ENCODE measurements at places on chromosomes 7 and 10.

DNA sequence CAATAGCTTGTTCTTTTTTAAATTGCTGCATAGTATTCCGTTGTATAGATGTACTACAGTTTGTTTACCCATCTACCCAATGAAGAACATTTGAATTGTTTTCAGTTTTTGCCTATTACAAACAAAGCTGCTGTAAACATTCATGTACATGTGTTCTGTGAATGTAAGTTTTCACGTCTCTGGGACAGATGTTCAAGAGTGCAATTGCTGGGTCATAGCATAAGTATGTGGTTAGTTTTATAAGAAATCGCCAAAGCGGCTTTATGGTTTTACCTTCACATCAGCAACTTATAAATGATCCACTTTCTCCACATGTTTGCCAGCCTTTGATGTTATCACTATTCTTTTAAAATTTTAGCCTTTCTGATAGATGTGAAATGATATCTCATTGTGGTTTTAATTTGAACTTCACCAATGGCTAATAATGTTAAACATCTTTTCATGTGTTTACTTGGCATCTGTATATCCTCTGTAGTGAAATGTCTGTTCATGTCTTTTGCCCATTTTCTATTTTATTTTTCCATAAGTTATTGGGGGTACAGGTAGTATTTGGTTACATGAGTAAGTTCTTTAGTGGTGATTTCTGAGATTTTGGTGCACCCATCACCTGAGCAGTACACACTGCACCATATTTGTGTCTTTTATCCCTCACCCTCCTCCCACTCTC lies 73.5 kb downstream of the TBXAS1 start:
- peak; percentile 52 for DNase-seq

- no peak for DNase-seq
Measured at GRCh38 chr10:27447540-27447939, 56.6 kb upstream of the RAB18 start.

GRCh38 chr7:68550635-68551034 lies 1047.6 kb upstream of the AUTS2 start:
- DNase-seq, result no peak

DNA sequence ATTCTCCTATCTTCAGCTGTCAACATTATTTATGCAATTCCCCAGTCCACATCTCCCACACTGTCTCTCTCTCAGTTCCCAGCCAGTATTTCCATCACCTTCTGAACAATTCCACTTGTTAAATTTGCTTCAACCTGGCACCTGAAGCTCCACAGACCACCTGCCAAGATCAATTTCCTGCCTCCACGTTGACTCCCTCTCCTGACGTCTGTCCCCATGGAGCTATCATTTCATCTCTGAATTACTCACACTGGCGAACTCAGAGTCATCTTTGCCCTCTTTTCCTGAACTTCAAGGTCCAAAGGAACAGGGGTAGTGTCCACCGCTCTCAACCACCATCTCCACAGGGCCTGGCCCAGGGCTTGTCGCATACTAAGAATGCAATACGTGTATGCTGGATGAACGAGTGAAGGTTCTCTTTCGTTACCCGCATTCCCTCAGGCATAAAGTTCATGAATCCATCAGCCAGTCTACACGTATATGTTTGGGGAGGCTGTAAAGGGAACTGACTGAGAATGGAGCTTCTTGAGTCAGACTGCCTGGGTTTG lies 183.3 kb downstream of the JCAD start:
- no peak for DNase-seq

GRCh38 chr7:149817301-149817771 lies 20.8 kb upstream of the ZNF862 start:
- DNase-seq, result no peak

DNA sequence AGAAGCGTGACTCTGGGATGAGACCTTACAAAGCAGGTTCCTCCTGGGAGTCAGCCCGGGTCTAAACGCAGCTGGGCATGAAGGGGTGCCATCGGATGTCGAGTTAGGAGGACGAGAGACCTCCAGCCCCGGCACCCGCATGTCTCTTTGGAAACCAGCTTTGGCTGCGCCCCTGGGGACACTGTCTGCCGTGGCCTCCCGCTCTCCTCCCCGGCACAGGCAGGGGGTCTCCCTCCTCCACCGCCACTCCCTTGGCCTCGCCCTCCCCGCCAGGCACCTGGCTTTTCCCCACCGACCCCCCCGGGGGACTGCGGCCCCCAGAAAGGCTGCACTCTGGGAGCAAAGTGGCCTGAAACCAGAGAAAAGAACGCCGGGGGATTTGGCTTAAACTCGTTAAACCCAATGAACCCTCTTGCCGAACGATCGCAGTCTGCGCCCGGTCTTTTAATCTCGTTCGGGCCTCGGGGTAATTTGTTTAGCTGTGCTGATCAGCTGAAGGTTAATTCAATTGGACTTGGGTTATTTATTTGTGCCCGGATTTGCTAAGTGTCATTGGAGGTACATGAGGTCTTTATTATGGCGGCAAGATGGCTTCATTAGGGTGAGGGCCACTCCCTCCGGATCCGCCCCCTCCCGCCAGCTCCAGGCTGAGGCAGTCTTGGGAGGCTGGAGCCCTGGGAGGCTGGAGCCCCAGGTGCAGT lies 16.4 kb upstream of the PSMG3 start:
- no peak for DNase-seq

DNA sequence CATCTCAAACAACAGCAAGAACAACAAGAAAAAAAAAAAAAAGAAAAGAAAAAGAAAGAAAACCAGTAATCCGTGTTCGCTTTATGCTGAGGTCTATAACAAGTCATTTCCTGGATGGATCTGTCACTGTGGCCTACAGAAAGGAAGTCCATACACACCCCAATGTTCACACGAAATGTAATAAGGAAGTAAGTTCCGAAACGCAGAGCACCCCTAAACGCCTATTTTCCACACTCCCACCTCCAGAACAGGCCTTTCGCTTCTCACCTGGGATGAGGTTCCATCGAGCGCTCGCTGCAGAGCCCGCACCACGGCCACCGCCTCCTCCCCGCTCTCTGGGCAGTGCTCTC lies 735 bp downstream of the ZNF394 start:
- peak; percentile 16 for DNase-seq

GRCh38 chr7:40682696-40683095 lies 547.9 kb downstream of the SUGCT start:
- DNase-seq, result peak; percentile 39

- DNase-seq, result peak; percentile 9
Measured at GRCh38 chr7:44897309-44897708, 12.0 kb upstream of the PURB start.

GRCh38 chr7:116630932-116631671 lies 40.9 kb upstream of the MET start:
- peak; percentile 82 for DNase-seq

GRCh38 chr7:88842201-88842600 lies 46.7 kb upstream of the TEX47 start:
- no peak for DNase-seq

DNA sequence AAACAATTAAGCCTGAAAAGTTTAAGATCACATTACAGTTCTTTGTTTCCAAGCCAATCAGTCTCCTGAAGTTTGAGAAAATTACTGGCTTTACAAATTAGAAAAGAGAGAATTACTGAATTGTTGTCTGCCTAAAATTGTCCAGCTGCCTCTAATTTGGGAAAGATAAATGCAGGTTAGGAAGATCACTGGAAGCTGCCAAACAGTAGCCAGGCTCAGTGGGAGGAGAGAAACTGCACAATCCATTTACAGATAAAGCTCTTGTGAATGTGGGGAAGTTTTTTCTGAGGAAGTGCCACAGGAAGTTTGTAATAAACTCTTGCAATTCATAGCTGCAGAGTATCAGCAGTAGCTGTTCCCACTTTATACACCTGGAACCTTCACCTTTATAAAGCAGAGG lies 100.7 kb downstream of the IQUB start:
- DNase-seq, result no peak

DNA sequence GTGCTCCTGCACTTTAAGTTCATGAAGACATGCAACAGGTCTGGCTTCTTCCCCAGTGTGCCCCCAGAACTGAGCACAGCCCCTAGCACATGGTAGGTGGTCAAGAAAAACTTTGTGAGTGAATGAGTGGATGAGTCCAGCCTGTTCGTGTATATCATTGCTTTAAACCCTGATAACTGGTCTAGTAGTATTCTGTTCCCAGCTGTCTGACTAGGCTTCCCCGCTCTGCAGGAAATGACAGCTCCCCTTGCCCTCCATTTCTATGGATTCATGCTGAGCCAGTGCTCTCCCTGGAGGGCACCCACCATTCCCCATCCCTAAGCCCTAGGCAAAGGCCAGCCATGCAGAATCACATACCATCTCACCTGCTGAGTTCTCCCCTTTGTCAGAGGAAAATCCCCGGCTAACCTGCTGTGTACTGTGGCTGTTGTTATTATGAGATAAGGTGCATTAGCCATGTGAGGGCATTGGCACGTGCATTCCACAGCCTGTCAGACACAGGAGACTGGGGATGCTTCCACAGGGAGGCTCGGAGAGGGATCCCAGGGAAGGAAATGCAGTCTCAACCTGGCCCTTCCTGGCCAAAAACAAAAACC lies 698.9 kb downstream of the GRID1 start:
- no peak for DNase-seq

DNA sequence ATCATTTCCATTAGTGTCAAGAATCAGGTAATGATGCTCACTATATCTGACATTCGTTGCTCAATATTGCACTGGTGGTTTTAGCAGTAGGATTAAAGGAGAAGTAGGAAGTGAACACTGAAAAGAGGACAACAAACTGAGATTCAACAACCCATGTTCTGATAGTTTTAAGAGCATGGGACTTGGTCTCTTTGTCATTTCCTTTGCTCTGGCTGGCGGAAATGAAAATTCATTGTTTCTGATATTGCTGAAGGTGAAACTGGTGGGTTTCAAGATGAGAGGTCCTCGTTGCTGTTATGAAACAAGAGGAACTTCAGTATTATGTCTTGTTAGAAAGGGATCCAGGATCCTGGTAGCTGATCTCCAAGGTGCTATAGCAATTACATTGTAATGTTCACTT lies 129.0 kb downstream of the DNAH11 start:
- DNase-seq, result no peak

GRCh38 chr10:108970016-108970415 lies 953.3 kb downstream of the XPNPEP1 start:
- DNase-seq, result peak; percentile 10

DNA sequence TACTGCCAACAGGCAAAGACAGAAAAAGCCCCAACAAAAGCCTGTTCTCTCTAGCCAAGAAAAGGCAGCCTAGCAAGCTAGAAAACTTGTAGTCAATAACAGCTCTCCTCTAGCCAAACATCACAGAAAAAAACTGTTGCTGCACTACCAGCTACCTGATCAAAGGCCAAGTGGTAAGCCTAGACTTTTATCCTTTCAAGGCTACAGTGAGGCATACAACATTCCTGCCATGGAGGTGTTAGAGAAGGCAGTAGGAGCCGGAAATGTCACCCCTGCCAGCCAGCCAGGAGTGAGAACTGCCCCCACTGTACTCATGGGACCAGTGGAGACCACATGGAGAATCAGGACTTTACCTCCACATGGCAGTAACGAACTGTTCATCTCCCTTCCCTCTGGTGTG lies 31.2 kb downstream of the CCDC126 start:
- DNase-seq, result no peak

- no peak for DNase-seq
Measured at GRCh38 chr10:102647443-102648268, 3.4 kb downstream of the TRIM8 start.

DNA sequence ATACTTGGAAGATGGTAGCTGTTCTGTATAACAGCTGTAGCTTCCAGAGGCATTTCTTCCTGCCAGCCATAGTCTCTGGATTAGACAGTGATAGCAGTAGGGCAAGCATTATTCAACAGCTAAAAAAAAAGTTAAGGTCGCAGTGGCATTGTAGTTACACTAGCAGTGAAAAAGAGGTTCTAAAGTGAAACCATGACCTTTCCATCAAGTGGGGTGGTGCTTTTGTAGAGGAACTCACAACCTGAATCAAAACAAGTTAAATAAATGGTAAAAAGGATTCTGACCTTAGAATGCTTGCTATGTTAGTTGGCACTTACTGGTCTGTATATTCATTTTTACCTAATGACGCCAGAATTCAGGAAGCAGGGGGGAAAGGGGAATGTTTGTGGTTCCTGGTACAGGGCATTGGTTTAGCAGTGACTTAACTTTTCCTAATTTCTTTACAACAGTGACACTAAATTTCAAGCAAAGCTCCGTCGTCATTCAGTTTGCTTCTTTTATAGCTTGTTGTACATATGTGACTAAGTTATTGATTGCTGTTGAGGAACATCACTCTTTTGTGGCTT lies 55.0 kb downstream of the GBF1 start:
- DNase-seq, result peak; percentile 83

GRCh38 chr7:25369786-25370185 lies 141.5 kb upstream of the NPVF start:
- no peak for DNase-seq

DNA sequence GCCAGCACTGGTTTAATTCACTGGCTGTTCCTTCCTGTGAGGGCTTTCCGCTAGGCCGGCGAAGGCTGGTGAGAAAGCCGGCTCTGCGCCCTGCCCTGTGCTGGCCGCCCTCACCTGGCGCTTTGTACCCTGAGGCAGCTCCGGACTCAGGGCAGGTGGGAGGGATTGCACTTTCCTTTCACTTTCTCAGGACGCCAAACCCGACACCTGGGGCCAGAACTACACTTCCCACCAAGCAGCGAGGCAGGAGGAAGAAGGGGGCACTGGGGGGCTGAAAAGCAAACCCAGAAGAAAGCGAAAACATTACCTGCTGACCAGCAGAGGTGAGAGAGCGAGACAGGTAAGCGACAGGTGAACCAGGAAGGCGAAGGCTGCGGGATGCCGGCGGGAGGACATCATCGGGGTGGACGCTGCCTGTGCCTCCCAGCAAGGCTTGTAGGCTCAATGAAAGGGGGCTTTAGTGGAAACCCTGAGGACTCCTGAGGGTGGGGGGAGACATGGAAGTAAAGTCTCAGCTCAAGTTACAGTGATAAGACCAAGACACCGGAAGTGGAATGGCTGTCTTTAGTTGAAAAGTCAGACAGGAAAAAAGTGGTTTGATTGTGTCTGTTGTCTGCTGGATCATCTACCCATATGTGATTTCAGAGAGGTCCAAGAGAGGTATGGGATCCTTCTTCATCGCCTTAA lies at the start of gene RAB19:
TSS of gene RAB19 (plus strand) at position 181 of the 687 bp plus-strand sequence. CDS start 3,589 bp downstream, outside the sequence.
- DNase-seq, result no peak

- DNase-seq, result peak; percentile 36
Measured at GRCh38 chr7:27316311-27316710, 73.7 kb downstream of the EVX1 start.

- peak; percentile 92 for DNase-seq
Measured at GRCh38 chr10:62045765-62046521, 144.4 kb downstream of the ARID5B start.

DNA sequence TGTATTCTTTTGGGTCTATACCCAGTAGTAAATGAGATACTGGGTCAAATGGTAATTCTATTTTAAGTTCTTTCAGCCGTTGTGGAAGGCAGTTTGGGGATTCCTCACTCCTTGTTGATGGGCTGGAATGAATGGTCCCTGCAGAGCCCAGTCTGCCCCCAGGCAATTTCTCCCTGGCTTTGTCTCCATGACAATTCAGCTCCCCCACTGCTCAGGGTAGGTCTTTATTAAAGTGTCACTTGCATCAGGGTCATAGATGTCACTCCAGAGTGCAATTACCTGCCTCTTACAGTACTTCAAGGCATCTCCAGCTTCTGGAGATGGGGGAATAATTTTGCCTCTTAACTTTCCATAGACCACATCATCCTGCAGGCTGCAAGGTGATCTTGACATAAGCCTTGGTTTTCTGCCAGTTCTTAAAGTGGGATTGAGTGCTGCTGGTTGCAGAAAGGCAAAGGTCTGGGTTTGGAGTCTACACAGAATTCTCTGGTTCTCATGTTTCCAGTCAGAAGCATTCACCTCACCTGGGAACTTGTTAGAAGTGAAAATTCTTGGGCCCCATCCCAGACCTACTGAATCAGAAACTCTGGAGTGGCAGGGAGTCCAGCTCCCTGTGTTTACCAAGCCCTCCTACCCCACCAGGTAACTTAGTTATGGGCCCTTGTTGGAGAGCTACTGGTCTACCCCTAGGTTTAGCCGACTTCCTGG lies 442.4 kb downstream of the GALNT17 start:
- no peak for DNase-seq

All from AG10803 (cell line).